ENCODE measurements at places on chromosomes 6 and 20.

GRCh38 chr6:81565071-81565470 is 187.4 kb downstream of the TENT5A start:
- DNase-seq = no peak

DNA sequence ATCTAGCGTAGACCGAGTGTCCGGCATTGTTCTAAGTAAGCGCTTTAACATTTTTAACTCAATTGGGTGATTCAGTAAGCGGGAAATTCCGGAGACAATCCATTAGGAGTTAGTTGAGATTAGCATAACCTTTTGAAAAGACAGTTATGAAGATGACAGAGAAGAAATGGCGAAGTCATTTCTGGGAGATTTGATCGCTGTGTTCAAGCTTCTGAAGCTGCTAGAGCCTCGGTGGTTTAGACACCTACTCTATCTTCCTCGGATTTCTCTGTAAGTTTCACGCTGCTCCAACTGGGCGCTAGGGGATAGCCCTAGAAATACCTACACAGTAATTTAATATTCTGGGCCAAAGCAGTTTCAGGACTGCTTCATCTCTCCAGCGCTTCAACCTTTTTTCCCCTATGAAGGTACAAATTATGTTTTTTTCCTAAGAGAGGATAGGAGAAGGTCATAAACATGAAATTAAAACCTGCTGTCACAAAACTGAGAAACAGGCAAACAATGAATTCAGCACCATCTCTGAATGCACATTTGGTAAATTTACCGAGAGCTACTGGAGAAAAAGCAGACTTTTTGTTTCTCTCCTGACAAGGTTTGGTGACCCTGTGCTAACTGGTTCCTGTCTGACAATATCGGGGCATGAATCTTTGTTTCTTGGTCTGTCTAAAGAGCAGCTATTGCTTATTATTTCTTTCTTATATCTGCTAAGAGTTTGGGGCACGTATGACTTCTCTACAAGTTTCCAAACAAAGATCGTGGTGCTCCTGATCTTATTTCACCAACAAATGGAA is 22.4 kb downstream of the ZNF311 start:
- DNase-seq = no peak

GRCh38 chr20:19658137-19658536 is 99.9 kb upstream of the RIN2 start:
- DNase-seq = no peak

DNA sequence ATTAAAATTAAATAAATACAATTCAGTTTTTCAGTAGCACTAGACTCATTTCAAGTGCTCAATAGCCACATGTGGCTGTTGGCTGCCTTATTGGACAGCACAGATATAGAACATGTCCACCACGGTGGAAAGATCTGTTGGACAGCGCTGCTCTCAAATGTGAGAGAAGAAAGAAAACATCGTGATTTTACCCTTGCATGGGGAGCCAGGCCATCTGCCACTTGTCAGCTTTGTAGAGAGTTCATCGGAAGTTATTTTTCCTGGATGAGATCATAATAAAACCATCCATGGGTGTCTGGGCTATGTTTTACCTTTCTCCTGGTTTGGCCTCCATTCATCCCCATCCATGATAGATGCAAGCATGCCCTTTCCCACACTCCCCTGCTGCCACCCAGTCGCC is 5.8 kb upstream of the KIF3B start:
- no peak for DNase-seq

Data from natural killer cell treated with Interleukin-12 subunit alpha and Interleukin-12 subunit beta and Interleukin-15 and Interleukin-18, amount 100 ng/mL, for 72 hours (primary cell).